ENCODE measurements at places on chromosomes 12 and 14.

GRCh38 chr12:51071663-51072062 is 11.7 kb downstream of the CSRNP2 start:
- DNase-seq = no peak

DNA sequence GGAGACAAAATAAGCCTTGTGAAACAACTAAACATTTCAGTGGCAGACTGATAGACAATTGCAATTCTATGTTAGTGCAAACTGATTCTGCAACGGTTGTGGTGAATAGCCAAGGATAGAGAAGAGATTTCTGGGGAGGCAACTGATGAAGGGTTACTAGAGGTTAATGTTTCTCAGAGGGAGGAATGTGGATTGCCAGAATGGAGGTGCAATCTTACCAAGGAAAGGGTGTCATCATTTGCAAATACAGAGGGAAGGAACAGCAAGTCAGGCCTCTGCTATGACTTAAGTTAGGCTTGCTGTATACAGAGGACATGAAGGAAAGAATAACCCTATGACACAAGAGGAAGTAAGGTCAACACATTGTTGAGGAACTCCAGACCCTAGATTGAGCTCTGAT is 35.8 kb downstream of the CCDC175 start:
- no peak for DNase-seq

DNA sequence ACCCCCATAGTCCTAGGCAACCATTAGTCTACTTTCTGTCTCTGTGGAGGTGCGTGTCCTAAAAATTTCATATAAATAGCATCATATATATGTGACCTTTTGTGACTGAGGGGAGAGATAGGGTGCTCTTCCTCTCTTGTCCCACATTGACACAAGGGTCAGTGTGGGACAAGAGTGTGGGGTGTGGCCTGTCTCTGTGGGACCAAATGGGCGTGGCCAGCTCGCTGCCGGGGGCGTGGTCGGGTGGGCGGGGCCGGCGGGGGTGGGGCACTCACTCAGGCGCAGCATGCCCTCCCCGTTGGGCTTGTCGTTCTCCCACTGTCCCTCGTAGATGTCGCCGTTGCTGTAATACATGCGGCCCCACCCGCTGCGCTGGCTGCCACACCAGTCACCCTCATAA is 15.5 kb downstream of the MORN3 start:
- DNase-seq = no peak

GRCh38 chr12:23699031-23699430 is 250.4 kb downstream of the SOX5 start:
- no peak for DNase-seq

GRCh38 chr14:55877942-55878341 is 240.3 kb upstream of the PELI2 start:
- DNase-seq = no peak
